ENCODE measurements at places on chromosomes 2 and 18.

DNA sequence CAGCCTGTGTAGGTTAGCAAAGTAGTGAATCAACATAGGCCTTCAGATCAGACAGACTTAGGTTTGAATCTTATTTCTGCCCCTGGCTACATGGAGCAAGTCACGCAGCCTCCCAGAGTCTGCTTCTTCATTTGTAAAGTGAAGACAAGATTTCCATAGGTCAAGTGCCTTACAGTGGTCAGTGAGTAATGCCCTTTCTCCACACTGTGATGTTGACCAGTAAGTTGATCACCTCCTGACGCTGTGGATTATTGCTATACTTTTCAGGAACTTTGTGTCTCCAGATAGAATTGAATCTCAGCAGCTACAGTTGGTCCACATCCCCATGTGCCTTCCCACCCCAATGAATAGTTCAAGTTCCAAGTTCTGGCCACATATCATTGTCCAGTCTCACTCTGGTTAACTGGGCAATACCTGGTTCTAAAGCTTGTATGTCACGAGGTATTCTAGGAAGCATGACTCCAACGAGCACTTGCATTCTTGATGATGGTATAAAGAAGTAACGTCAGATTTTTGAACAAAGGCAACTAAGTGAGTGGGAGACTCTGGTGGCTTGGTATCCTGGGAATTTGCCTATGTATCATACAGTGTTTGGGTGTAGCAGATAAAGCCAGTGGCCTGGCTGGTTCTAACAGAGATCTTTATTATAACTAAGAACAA is 2.1 kb upstream of the CLIP4 start:
- no peak for DNase-seq

- no peak for DNase-seq
Observed at GRCh38 chr2:128386066-128386465, 67.4 kb upstream of the HS6ST1 start.

- DNase-seq: no peak
Observed at GRCh38 chr2:31057691-31058090, 80.5 kb downstream of the GALNT14 start.

DNA sequence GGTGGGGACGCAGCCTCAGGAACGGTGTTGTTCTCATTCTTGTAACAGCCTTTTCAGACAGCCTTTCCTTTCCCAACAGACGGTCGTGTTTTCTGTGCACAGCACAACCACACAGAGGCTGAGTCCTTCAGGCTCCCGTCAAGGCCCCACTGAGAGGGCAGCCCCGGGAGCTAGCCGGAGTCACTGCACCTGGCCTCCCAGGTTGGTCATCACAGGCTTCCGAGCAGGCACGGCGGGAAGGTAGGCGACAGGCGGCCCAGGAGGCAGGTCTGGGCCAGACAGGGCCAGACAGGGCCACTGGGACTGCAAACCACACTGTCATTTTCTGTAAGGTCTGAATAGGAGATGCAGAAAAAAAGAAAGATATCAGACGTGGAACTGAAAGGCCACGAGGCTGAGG is 570.8 kb downstream of the GALR1 start:
- DNase-seq: no peak

- DNase-seq: no peak
Observed at GRCh38 chr2:11719230-11719977, 27.0 kb upstream of the LPIN1 start.

DNA sequence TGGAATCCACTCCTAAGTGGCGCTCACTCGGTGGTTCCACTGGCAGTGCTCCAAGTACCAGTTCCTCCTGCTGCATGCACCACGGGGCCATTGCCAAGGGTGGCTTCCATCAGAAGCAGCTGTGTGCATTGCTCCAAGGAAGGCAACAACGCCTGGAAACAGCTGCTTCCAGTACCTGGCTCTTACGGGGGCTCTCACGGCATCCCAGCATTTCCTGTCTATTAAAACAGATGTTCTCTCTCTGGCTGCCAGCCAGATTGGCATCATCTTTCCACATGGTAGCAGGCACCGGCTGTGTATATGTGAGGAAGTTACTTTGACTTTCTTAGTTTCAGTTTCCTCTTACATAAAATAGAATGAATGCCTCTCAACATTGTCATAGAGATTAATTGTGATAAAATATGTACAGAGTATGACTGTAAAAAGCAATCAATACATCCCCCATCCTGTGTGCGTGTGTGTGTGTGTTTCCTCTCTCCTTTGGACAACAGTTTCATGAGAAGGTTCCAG is 84.9 kb downstream of the CMPK2 start:
- DNase-seq: no peak

DNA sequence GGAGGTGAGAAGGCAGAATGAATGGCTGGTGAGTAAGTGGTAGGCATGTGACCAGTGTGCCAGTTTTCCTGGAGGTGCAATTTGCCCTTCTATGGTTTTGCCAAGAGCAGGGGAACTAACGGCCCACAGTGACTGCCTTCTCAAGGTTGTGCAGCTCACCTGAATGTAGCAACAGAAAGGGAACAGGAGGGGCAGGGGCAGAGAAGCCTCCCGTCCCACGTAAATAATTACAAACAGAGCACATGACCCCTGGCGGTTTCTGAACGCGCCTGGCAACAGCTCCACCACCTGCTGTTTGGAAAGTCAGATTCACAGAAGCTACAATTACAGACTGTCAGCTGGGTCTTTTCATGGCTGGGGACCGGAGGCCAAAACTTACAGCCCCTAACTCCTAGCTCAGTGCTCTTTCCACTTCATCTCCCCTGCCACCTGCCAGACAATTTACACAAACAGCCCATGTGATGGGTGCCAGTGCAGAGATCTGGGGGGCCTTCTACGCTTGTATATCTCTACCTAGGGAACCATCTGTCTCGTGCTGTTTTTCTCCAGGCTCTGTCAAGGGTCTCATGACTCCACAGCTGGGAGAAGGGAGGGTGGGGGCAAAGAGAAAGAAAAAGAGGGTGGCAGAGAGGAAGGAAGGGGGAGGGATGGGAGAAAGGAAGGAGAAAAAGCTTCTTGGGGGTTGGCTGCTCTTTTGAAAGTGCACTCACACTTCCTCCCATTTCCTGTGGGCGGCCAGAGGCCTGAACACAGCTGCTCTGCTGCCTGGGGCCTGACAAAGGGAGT is 69.6 kb downstream of the POLR1A start:
- DNase-seq: peak; percentile 32

GRCh38 chr2:84102274-84102673 is 356.8 kb downstream of the SUCLG1 start:
- no peak for DNase-seq

GRCh38 chr2:145597006-145597405 is 1077.1 kb upstream of the ZEB2 start:
- DNase-seq: no peak

GRCh38 chr2:236587861-236588815 is 18.5 kb downstream of the ACKR3 start:
- no peak for DNase-seq

DNA sequence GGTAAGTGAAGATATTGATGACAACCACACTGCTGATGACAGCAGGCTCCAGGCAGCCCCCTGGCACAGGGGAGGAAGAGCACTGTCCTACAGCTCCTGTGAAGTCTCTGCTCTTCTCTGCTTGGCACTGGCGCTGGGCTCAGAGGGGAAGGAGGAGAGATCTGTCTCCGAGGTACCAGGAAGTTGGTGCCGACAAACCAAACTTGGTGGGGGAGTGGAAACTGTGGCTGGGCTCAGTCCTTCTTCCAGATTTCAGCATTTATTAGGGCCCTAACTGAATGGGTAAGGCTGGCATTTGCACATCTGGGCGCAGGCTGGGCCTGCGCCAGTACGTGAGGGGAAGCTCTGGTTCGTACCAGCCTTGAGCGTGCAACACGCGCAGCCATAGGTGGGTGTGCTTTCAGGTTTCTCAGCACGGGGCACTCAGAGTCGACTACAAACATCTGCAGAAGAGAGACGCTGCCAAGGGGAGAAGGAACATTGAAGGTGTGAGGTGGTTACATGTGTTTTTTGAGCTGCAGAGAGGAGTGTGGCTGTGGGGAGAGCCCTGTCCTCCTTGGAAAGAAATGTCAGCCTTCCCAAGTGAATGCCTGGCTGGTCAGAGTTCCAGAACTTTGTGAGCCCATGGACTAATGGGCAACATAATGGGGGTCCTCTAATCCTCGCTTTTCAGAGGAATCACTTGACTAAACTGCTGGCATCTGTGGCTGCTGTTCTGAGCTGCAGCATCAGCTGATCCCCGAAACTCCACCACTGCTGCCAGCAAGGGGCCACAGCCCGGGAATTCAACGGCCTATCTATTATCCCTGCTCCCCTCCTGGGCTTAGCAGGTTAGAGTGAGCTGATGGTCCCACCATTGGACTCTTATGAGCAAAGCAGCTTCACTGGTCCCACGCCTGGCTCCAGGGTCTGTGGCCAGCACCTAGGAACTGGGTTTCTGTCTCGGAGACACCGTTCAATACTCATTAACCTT is 55.2 kb upstream of the SEMA4C start:
- peak; percentile 28 for DNase-seq

DNA sequence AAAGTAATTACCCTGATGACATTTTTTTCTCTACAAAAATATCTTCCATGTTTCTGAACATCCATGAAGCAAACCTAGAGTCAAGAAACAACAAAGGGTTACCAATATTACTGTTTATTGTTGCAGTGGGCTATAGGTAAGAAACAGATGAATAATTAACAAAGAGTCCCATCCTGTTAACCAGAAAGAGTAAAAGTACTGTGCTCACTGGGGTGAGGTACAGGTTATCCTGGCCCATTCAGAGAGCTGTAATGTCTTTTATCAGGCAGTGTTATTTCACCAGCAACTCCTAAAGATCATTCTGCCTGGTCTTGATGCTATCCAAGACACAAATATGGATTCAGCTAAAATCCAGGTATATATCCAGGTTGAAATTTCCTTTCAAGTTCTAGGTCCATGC is 754.9 kb downstream of the SATB2 start:
- DNase-seq: no peak

DNA sequence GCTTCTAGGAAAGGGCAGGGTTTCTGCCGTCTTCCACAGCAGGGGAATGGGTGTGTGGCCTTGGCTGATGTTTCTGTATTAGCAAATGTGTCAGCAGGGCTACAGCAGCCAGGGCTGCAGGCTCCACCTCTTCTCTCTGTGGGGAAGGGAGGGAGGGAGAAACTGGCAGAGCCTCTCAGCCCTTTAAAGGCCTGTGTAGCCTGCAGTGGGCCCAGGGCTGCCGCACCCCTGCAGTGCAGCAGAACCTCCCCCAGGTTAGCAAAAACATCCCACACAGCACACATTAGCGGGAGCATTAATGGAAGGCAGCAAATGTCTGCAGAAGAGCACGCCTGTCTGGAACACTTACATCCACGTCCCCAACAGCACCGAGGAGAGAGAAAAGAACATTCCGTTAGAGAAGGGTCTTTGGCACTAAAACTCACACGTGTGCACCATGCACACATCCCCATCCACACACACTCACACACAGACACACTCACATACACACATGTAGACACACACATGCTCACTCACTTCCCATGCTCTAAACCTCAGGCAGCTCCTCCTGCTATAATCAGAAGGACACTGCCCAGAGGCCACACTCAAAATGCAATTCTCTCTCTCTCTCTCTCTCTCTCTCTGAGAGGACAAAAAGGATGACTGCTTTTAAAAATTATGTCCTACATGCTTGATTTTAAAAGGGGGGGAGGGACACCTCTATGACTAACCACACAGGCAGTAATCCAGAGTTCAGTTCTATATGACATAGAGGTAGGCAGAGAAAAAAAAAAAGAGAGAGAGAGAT is 24.1 kb downstream of the MRPL35 start:
- DNase-seq: no peak

DNA sequence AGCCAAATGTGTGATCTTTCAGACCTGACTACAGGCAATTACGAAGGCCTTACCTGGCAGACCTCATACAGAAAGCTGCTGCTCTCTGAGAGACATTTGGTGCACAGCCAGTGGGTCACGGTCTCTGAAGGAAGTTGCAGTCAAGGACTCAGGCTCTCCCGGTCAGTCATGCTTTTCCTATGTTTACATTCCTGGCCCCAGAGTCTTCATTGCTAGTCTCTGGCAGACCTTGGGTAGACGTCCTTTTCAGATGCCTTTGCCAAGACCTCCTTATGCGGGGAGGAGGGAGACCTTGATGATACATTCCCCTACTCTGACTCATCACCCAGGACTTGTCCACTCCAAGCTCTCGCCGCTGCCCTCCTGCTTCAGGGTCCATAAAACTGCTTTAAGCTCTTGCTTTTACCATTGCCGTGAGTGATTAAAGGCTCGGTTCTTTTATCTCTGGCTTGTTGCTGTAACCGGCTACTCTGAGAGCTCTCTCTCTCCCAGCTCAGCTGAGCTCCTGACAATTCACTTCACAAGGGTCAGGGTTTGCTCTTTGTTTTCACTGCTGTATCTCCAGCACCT is 62.0 kb upstream of the SLC35F5 start:
- no peak for DNase-seq

DNA sequence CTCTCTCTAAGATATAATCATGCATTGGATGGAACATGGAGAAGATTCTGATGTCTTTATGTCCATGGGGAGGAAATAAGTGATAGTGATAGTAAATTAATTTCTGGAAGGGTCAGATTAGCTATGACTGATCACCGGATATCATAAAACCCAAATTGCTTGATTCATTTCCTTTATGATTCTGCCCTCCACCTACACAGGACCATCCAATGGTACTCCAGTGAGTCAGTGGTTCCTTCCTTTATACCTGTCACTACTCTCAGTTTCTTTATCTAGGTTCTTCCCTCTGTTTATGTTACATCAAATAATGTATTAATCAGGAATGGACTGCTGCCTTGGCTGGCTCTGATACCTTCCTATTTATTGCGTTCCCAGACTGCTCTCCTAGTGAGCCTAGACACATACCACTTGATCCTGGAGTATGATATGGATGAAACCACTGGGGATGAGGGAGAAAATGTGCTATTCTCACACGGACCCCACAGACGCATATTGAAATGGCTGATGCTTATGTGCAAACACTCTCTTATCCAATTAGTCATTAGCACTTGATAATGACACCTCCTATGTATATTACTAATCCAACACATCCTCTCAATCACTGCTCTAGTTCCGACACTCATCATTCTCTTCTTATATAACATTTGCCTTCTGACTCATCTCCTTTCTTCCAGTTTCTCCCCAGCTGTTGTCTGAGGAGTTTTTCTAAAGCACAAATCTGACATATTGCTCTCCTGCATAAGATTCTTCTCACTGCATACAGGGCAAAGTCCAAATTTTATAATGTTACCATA is 315.6 kb downstream of the INSIG2 start:
- no peak for DNase-seq
